ENCODE measurements at places on chromosomes 11 and 22. TPM values are rescaled to one million over a fixed set of nuclear protein-coding genes. Genes with fewer than 3 reads are reported as not detected.

GRCh38 chr11:95912902-95913560, 10.9 kb downstream of the MTMR2 start:
- peak; percentile 63 for DNase-seq

GRCh38 chr11:15038963-15039362, 34.4 kb upstream of the CALCB start:
- peak; percentile 67 for DNase-seq

GRCh38 chr22:49590851-49591445, 236.7 kb downstream of the BRD1 start:
- DNase-seq: no peak

- peak; percentile 13 for DNase-seq
These were observed 11.9 kb downstream of the CRTAM start for GRCh38 chr11:122850076-122850631.

- DNase-seq: no peak
These were observed 6.6 kb downstream of the RNF121 start for GRCh38 chr11:71935338-71935925.

DNA sequence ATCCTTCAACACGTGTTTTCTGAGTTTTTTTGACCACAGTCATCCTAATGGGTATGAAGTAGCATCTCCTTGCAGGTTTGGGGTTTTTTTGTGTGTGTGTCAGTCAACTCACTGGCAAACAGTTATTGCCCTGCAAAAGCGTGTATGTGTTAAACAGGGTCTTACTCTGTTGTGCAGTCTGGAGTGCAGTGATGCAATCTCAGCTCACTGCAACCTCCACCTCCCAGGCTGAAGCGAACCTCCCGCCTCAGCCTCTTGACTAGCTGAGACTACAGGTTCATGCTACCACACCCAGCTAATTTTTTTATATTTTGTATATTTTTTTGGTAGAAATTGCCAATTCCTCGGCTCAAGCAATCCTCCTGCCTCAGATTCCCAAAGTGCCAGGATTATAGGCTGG, 15.4 kb downstream of the CELSR1 start:
- no peak for DNase-seq

- peak; percentile 82 for DNase-seq
These were observed at the start of gene CTSF for GRCh38 chr11:66568124-66568916. CTSF (minus strand) TSS chr11:66568606; CDS start chr11:66568486, 120 bp downstream.

DNA sequence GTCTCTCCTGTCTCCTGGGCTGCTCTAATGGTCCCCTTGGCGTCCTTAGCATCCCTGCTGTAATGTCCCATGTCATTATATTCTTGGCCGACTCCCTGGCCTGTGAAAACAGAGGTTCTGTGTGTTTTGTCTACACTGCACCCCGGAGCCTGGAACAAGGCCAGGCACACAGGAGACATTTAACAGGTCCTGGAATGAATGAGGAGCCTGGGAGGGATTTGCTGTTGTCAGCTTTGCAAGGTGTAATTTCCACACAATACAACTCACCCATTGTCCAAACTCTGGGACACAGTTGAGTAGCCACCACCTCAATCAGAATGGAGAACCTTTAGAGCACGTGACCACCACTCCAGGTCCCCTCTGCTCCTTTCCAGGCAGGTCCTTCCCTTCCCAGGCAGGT, 14.9 kb upstream of the PDGFB start:
- DNase-seq: no peak

Gene CBLIF
- not detected for total RNA-seq

Gene PHF21B
- total RNA-seq: 0.66 TPM

Gene CRYAB
- 1.2 TPM for total RNA-seq

Gene IFTAP
- total RNA-seq: 18.6 TPM

Gene HTR3B
- total RNA-seq: not detected

Gene FAM111B
- 1.6 TPM for total RNA-seq

Gene RTCB
- total RNA-seq: 109 TPM
